GM12891 (cell line): ENCODE measurements at places on chromosomes 5 and 9.

DNA sequence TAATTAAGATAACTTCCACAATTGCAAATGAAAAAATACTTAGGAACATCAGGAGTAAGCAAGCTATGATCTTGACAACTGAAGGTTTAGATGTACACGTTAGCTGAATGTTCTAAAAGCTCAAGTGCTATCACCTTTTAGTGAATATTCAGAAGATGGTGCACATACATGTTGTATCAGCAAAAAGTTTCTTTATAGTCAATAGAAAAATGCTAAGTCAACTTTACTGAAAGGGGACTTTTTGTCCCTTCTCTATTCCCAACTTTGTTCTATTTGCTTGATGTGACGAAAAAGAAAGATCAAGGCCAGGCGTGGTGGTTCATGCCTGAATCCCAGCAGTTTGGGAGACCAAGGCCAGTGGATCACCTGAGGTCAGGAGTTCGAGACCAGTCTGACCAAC is 7.6 kb upstream of the RGMB start:
- no peak for DNase-seq

- no peak for DNase-seq
These were observed 11.8 kb upstream of the IFNW1 start for GRCh38 chr9:21153336-21154017.

DNA sequence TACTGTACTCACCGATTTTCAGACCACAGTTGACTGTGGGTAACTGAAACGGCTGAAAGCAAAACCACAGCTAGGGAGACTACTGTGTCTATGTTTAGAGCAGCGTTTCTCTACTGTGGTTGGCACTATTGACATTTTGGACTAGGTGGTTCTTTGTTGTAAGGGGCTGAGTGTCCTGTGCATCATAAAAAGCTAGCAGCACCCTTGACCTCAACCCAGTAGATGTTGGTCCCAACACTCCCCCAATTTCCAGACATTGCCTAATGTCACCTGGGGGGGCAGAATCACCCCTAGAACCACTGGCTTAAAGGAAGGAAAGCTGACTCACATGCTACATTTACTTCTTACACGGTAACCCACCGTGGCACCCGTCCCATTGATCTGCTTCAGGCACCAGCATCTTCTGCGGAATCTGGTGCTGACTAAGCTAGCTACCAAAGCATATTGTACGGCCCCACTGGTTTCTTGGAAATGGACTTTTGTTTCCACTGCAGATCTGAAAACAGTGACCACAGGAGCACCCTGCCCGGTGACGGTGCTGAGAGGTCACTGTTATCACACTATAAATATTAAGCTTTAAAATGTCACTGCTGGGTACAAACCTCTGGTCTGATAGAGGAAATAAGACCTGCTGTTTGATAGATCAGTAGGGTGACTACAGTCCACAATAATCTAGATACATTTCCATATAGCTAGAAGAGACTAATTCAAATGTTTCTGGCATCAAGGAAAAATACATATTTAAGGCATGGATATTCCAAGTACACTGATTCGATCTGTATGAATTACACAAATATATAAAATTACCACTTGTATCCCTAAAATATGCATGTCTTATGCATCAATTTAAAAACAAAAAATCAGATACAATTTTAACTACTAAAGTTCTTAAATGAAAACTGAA is 151.4 kb downstream of the HSD17B3 start:
- DNase-seq: peak; percentile 29

DNA sequence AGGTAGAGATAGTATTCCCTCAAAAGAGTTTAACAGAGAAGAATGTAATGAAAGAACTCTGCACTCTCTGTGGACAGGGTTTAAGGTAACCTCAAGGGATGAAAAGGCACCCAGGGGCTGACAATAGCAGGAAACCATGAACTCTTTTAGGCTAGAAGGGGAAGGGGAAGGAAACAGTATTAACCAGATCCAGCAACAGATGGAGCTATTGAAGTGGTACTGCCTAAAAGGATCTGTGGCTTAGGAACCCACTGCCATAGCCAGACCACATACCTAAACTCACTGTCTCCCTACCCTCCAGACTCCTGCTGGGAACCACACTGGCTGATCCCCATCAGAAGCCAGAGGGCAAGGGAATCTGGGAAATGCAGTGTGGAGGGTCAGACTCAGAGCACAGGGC is 35.5 kb downstream of the PLGRKT start:
- DNase-seq: no peak

DNA sequence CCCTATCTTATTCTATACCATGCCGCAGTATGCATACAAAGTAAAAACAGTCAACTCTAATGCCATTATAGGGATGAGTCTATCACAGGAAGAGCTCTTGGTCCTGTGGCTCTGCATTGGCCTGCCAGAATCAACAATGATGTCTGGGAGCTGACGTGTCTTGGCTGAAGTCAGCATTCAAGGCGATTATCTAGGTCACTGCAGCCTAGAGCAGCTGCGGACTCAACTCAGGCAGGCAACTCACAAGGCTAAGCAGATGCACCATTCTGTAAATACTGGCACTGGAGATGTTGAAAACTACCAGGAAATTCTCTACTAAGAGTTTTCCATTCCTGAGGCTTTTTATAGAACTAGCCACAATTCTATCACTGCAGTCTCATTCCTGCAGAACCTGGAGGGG is 13.3 kb downstream of the SPATA9 start:
- no peak for DNase-seq
